HS-5 (cell line): ENCODE measurements at places on chromosomes 2 and 18.

DNA sequence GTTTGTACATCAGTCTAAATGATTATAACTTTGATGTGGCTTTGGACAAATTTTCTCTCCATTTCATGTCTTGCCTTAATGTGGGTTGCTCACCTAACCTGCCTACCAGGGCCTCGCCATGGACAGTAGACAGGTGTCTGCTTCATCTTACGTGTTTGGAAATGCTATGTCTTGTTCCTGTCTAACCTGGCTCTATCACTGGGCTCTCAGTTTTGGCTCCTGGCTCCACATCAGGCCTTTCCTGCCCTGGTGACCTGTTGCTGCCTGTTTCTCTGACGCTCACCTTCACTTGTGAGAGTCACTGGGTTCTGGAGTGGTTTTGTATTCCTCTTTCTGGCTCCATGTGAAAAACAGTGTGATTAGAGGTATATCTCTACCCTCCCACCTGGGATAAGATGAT is 65.9 kb downstream of the PHLPP1 start:
- no peak for DNase-seq

DNA sequence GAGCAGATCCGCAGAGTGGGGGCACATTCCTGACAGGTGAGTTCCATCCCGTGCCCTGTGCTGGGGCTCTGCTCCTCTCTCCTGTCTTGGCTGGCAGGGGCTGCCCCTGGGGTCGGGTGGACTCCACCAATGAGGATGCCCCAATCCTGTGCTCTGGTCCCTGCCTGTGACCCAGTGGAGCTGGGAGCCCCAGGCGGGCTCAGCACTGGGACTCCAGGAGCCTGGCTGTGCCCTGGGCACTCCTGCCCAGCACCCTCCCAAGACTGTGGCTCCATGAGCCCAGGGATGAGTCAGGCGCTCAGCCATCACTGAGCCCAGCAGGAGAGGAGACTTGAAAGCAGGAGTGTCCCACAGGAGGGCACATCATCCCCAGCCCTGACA is 53.9 kb downstream of the MBP start:
- no peak for DNase-seq

- peak; percentile 31 for DNase-seq
Observed at GRCh38 chr18:62784966-62785413, 69.6 kb downstream of the PHLPP1 start.

DNA sequence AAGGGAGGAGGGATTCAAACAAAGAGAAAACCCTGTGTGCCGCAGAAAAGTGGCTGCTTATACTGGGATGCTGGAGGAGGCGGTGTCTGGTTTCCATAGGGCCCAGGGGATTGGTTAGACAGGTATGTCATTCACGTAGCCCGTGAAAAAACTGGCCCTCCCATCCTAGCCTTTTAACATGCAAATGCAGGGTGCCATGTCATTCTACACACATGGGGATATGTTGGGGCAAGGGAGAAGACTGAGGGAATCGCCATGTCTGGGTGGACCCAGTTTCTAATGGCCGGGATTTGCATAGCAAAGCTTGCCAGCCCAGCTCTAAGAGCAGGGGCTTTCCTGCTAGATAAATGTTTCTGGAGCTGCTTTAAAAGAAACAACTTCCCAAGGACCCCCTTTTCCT is 8.2 kb upstream of the RNU2-63P start:
- no peak for DNase-seq

DNA sequence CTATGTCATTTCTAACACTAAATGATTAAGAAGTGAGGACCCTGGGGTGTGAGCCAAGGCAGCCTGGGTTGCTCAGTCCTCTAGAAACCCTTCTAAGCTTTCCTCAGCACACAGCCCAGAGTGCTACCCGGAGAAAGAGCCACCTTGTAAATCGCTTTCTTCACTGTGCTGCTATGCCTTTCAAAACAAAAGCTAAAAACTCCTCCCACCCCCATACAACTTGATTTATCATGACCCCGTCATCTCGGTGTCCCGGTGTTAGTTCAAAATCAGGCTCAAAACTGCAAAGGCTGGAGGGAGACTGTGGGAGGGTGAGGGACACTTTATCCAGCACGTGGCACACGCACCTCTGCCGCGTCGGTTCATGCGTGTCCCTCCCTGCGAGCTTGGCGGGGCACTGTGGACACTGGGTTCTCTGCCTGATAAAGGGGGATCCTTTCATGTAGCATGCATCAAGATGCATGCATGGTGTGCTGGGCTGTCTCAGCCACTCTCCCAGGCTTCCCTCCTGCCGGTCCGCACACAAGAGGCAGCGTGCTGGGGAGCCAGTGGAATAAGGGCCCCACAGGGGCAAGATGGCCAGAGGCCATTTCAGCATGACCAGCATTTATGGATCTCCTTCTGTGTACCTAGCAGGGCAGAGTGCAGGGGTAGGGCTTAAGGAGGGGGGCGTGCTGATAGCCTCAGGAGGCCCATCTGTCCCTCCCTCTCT is 170.4 kb downstream of the SMAD7 start:
- DNase-seq, result no peak

GRCh38 chr2:12714391-12715221 is 2.1 kb upstream of the TRIB2 start:
- no peak for DNase-seq

GRCh38 chr2:45134014-45134413 is 124.8 kb upstream of the SIX2 start:
- DNase-seq, result no peak

GRCh38 chr2:174051068-174051467 is 85.9 kb upstream of the SP3 start:
- no peak for DNase-seq

- DNase-seq, result peak; percentile 15
Observed at GRCh38 chr2:171652416-171652785, 34.9 kb upstream of the DYNC1I2 start.

DNA sequence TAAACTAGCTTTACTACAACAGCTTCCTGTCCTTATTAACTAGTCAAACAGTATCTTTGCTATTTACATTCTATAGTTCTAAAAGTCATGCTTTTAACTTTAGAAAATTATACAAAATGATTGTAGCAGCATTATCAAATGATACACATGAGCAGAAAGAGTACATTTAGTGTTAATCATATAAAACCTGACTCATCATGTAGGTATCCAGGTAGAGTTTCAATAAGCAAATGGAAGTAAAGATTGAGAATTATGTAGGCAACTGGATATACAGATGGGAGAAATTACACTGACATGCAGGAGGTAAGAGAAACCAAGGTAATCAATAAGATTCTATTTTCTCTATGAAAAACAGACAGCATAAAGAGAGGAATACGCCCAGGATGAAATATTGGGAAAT is 33.8 kb downstream of the TRIP12 start:
- DNase-seq, result no peak

DNA sequence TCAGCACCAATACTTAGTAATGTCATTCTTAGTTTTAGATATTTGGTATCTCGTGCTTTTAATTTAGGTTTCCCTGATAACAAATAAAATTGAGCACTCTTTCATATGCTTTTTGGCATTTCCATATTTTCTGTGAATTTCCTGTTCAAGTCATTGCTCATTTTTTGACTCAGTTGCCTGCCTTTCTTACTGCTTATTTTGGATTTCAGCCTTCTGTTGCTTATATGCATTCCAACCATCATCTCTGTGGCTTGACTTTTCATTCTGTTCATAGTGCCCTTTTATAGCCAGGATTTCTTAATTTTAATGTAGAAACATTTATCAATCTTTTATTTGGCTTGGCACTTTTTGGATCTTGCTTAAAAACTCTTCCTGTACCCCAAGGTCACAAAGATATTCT is 14.5 kb upstream of the KIF3C start:
- DNase-seq, result no peak

DNA sequence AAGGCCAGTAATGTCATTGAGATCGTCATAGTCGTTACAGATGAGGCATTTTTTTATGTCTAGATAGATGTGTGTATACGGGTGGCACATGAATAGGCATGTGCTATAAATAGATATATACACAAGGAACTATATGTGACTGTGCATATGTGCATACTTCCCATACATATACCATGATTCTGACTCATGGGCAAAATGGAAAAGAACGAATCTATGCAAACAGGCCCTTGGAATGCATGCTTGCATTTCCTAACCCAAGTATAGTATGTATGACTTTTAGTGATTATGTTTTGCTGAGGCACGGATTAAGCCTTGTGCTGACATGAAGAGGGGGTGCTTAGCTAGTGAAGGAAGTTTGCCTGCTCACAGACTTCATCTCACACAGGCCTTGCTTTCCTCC is 111.7 kb downstream of the BCL11A start:
- DNase-seq, result no peak

GRCh38 chr2:173997269-173997668 is 32.1 kb upstream of the SP3 start:
- DNase-seq, result no peak

- no peak for DNase-seq
Observed at GRCh38 chr18:55384551-55385275, 203.3 kb downstream of the TCF4 start.

DNA sequence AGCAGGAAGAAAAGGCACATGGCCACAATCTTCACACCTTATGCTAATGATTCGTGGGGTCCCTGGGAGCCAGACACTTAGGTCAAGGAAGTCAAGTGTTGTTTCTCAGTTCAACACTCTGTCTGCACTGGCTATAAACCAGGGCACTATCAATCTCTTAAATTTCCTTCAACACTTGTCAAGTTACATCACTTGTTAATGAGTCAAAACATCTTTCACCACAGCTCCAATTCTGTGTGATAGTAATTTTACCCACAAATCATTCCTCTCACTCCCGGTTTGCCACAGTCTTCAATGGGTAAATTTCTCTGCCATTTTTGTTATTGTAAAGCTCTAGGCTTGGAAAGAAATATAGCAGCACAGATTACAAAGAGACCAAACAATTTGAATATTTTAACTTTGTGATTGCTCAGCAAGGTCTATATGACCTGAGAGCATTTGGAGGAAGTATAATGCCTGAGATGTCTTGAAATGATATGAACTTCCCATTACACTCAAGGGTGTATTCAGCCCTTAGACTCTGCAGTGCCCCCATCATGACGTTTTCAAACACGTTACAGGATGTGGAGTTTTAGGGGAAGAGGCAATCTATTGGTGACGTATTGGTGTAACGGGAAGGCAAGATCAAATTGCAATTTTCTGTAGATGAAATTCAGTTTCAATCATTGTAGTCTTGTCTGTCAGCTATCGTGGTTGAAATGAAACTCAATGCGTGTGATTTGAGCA is 78.7 kb downstream of the ICOS start:
- no peak for DNase-seq

GRCh38 chr18:78901923-78902794 is 77.5 kb upstream of the SALL3 start:
- no peak for DNase-seq

DNA sequence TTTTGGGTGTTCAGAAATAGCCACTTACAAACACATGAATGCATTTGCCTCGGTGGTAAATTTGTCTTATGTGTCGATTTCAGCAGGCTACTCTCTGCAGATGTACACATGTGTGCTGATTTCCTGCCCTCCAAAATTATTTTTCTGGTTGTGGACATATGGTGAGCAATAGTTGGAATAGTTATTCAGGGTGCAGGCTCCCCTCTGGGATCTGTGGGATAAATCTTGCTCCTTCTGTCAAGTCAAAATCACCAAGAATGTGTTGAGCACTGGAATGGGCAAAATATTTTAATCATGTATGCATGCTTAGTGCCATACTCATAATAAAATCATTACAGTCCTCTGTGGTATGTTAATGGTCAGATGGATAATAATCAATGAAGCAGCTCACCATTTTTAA is 684.5 kb downstream of the BCL11A start:
- DNase-seq, result no peak
